ENCODE measurements at places on chromosomes 16 and 17.

DNA sequence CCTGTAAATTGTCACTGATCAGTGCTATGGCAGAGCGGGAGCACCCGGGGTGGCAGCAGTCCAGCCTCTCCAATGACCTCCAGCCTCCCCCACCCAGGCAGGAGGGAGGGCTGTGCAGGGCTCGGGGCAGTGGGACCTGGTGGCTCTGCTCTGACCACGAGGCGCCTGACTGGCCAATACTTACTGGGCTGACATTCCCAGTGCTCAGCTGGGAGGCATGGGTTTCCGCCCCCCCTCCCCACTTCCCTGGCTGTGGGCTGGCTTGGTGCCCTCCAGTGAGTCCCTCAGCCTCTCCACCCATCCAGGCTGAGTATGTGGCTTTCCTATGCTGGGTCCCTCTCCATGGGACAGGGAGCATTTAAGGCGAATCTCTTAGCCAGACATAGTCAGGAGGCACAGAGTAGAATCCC is 2.7 kb downstream of the SOCS3 start:
- DNase-seq: no peak

DNA sequence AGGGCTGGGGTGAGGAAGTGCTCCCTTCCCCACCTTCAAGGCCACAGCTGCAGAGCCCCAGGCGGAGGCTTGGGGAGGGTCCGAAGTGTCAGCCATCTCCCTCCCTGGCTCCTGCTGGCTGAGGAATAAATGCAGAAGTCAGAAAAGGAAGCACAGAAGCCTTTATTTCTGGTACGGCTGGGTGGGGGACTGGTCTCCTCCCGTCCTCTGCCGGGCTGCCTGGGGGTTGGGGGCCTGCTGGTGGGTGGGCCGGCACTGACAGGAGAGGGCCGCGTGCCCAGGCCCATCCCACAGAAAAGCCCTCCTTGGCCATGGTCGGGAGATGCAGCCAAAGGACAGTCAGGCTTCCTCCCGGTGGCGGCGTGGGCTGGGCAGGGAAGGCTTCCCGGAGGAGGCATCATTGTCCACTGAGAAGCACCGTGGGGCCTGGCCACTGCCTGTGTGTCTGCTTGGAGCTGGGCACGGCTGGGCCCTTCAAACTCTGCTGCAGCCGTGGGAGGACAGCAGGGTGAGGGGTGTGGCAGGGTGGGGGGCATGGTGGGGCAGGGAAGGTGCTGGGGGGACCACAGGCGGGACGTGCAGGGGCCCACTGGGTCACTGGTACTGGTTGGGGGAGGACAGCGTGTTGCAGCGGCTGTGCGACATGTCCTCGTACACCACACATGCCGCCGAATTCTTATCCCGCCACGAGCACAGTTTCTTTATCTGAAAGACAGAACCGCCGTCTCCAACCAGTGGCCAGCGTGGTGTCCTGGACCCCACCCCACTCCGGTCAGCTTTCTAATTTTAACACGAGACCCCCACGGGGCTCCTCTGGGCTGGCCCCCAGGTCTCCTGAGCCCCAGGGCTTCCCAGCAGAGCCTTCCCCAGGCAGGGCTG is 2.4 kb downstream of the CD7 start:
- no peak for DNase-seq

GRCh38 chr16:65154321-65154720 is 32.5 kb upstream of the CDH11 start:
- peak; percentile 86 for DNase-seq

- no peak for DNase-seq
Measured at GRCh38 chr17:32523017-32523680, 36.4 kb downstream of the CDK5R1 start.

Data from neural progenitor cell (in vitro differentiated cells).